GM23338 (cell line): ENCODE measurements at places on chromosomes 7 and 10.

DNA sequence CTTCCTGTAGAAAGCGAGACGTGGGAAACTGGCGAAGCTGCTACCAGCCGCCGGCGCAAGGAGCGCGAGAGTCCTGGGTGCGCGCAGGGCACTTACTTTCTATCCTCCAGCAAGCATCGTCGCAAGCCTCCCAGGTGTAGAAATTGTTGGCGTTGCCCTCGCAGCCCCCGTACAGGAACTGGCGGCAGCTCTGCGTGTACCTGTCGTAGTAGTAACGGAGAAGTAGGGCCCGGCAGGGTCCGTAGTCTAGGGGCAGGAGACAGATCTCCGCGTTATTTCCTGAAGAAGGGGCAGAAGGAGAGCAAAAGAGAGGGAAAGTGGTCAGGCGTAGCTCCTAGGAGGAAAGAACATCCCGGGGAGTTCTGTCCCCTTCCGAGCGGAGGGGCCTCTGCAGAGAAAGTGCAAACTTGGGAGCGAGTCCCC is 501 bp downstream of the TFPI2 start:
- peak; percentile 86 for DNase-seq

DNA sequence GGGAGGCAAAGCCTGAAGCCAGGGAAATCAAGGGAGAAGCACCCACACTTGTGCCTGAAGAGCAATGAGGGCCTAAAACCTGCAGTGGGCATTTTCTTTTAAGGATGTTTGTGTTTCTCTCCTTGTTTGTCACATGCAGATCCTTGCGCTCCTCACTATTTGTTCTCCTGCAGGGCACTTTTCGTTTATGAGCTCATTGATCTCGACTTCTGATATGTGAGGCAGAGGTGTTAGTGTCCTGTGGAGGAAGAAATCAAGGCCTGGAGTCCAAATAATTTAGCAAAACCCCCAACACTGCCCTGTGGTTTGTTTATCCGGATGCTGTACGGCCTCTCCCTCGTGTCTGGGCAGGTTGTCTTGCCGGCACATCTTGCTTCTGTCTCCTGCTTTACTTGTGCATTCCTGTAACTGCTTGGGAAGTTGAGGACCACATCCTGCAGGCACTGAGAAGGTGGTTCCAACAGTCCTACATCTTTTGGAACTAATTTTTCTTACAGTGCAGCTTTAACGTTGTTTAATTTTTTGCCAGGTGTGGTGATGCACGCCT is 13.7 kb downstream of the UBE3C start:
- DNase-seq = no peak

GRCh38 chr7:73706126-73707044 is 13.1 kb downstream of the STX1A start:
- no peak for DNase-seq

- DNase-seq = no peak
Measured at GRCh38 chr10:100245484-100246220, 16.3 kb upstream of the CHUK start.

- no peak for DNase-seq
Measured at GRCh38 chr7:43877968-43878864, 8.9 kb upstream of the MRPS24 start.

DNA sequence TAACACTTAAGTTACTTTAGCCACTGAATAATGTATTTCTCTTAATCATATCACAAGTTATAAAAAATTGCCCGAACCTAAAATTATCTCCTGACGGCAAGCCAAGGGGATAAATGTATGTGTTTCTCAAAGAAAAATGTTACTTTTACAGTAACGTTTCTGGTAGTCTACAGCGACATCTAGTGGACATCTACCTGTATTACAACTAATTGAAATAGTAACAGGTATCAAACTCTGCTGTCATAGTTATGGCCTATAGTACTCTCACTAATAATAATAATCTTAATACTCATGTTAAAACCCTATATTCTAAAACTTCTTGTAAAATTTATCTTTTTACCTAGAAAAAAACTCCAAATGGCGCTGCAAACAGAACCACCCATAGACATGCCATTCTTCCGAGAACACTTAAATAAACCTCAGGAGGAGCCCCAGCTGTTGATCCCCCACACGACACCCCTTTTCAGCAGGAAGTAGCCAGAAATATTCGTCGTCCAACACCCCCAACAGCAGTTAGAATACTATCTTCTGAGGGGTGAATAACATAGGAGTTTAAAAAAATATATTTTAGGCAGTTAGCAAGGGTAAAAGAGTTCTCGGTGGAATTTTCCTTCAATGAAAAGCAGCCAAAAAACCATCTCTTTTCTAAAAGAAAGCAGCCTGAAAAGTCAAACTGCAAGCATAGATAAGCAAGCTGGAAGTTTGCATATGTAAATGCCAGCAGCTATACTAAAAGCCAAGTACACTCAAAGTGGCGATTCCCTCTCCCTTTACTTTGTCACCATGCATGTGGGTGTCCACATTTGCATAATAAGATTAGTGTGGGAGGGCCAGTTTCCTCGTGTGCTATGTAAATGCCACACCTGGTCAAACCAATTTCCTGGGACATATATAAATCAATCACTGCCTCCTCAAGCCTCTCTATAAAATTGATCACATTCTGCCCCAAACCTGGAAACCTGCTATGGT is 40.5 kb upstream of the ZNF107 start:
- peak; percentile 53 for DNase-seq

DNA sequence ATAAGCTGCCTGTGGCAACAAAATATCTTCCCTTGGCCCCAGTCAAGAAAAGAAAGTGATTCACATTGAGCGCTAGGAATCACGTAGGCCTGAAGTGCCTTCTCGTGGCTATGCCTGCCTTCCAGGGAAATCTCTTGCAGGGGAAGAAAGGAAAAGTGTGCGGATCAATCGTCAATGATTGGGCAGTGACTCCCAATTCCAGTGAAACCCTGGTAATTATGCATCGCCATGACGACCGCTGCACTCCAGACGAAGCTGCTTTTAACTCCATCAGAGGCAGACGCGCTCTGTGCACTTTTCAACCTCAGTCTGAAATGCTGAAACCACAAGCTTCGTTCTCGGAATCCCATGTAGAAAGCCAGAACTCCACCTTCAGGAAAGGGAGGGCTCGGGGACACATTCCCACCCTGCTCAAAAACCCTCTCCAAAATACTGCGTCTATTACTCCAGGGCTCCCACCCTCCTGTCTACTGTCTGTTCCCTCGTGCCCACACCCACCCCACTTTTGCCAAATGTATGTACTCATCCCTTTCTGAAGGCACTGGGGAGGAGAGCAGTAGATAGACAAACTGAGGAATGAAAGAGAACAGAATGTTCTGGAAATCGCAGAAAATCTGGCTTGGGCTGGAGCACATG is 24.2 kb upstream of the PRKAG2 start:
- no peak for DNase-seq

- DNase-seq = no peak
Measured at GRCh38 chr10:6823770-6824169, 243.7 kb upstream of the PRKCQ start.

DNA sequence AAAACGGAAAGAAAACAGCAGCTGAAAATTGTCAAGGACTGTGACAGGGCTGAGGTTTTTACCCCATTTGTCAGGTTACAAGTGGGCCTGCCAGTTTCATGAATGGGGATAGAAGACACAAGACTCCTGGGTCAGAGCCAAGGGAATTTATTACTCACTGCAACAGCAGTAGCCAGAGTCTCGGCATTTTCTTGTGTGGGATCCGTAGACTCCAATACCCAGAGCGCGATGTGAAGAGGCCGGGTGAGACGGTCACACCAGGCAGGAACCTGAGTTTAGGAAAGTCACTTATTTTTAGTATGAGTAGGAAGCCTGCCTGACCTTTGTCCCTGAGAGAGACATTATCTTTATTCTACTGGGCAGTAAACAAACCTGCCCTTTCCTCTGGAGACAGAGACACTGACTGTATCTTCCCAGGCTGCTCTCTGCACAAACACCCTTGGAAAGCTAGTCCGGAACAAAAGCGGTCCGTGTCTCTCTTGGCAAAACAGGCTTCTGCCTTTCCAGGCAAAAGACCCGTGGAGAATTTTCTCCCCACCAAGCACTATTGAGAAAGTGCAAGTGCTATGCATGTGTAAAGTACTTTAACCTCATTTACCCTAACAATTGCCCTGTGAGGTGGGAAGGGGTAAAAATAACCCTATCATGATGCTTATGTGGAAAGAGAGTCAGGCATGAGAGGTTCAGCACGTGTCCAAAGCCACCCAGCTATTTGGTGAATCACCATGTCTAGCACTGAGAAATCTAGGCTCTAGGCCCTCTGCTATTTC is 58.4 kb downstream of the JCAD start:
- no peak for DNase-seq

- peak; percentile 32 for DNase-seq
Measured at GRCh38 chr10:44949127-44949802, 10.3 kb upstream of the RASSF4 start.

GRCh38 chr10:29926693-29927048 is 132.7 kb downstream of the JCAD start:
- DNase-seq = peak; percentile 60

GRCh38 chr10:107451047-107451446 is 286.5 kb upstream of the SORCS1 start:
- no peak for DNase-seq

DNA sequence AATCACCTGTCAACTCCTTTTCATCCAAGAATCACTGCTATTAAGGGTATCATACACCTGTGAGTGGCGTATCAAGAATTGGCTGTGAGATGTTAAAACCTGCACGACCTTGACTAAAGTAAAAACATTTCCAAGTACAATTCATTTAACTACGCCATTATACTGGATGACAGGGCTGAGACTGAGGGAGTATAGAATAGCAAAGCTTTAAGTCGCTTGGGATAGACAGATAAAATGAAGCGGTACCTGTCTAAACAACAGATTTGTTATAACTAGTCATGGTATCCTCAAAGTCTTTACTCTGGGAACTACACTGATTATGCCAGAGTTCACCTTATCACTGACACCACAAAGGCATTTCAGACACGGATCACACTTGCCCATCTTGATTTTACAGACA is 366.1 kb upstream of the LRRN3 start:
- no peak for DNase-seq

DNA sequence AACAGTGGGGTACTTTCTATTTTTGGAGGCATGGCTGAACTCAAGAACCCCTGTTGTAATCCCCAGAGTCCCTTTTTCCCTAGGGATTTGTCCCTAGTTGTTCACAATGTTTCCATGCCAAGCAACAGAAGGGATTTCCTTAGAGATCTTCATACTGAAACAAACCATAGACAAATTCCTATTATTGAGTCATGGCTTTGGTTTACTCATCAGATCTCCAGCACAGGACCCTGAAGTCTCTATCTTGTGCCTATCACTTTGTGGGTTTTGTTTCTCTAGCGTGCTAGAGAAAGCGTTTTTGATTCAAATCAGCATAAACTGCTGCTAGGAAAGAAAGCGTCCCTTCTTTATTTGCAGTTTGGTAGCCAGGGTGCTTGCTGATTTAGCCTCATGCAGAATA is 165.0 kb downstream of the BAMBI start:
- no peak for DNase-seq

- DNase-seq = no peak
Measured at GRCh38 chr10:129709627-129710509, 242.8 kb downstream of the MGMT start.

DNA sequence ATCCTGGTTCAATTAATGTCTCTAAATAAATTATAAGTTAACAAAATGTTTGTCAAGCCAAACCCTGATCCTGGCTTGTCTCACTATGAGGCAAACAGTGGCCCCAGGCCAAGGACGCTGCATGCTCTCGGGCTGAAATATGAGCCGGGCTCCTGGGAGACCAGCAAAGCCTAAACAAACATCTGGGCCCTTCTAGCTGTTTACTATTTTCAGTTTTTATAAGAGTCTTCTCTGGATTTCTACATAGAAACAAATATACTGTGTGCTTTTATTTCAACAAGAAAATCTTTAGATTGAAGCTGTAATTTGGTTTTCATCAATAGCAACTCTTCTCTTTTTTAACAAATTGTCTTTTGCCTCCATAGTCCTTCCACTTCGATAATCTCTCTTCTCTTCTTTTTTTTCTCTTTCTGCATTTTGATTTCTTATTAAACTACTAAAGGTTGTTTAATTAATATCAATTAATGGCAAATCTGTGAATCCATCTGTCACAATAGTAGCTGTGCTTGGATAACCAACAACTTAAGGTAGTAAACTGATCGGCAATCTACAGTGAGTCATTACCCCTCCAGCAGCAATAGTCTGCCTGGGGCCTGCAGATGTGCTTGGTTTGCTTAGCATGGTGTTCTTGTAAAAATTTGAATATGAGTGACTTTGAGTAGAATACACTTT is 83.3 kb upstream of the DNAJC1 start:
- peak; percentile 71 for DNase-seq

- DNase-seq = no peak
Measured at GRCh38 chr7:51882412-51882811, 565.8 kb upstream of the COBL start.

DNA sequence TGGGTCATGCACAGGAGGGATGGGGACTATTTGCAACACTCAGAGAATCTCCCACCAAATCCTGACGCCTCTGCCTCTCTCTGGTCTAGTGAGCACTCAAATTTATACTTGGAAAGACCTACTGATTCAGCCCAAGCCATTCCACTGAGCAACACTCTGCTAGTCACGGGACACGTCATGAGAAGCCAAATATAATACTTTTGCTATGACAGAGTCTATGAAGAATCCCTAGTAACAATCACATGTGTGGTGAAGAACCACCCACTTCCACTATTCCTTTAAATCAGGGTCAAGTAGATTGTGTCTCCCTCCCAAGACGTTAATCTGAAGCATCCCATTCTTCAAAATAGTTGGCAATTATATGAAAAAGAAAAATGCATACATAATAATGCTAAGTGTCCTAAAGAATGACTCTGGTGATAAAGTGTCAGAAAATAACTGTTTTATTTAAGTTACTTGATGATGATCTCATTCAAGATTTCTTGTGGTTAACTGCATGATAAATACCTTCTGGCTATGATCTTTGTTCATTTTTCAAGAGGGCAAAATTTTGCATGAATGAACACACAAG is 28.5 kb downstream of the CHCHD3 start:
- no peak for DNase-seq

DNA sequence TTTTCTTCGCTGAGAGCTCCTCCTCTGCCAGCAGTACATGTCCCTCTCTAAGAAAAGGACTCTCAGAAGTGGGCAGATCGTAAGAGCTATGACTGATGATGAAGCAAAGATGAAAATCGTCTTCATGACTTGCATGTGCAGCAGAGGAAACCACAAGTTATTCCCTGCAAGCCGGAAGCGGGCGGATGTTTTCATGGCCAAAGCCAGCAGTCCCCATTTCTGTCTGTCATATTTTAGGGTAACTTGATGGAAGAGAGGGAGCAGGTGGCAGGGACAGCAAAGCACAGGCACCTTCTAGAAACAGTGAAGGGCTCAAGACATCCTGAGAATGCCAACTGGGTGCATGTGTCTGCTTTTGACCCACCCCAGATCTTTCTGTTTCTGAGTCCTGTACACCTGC is 19.9 kb downstream of the KLF6 start:
- no peak for DNase-seq

DNA sequence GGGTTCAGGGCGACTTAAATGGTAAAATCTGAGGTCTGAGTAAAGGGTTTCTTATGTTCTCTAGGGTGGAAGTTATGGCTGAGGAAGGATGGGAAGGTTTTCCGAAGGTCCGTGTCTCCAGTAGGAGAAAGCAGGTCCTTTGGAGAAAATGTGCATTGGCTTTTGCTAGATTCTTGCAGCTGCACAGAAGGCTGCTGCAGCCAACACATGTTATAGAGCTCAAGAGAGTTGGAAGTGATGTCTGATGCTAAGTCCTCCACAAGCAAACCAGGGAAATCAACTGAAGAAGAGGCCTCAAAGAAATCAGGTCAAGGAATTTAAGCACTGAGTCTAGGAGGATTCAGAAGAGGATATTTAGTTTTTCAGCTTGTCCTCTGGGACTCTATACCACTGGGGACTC is 404.6 kb downstream of the LRMDA start:
- no peak for DNase-seq
